ENCODE measurements at places on chromosomes 3 and 15.

DNA sequence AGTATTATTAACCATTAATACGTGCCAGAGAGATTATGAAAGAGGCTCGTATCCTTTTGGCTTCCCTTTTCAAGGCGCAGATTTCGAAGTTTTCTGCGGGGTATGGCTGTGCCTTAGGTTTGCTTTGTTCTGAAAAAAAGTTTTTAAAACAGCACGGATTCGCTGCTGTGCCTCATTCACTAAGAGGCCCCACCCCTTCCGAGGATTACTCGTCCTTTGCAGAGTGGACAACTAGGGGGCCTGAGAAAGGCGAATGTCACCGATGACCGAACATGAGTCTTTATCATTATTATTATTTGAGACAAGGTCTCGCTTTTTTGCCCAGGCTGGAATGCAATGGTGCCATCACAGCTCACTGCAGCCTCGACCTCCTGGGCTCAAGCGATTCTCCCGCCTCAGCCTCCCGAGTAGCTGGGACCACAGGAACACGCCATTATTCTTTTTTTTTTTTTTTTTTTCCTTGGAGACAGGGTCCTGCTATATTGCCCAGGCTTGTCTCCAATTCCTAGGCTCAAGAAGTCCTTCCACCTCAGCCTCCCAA is 684 bp upstream of the RPS27L start:
- no peak for DNase-seq

DNA sequence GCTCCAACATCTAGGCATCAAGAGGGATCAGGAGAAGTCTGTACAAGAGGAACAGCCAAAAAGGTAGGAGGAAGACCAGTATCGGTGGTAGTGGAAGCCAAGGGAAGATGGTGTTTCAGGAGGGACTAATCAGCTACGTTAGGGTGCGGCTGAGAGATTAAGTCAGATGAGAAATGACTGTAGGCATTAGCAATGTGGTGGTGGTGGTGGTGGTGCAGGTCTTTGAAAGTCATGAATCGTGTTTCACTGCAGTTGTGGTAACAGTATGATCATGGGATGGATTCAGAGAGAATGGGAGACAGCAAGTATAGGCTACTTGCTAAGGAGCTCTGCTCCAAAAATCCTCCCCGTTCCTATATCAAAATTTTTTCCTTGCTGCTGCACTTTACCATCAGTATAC is 35.5 kb downstream of the ASTE1 start:
- DNase-seq = no peak

GRCh38 chr15:60110909-60111308 is 106.8 kb downstream of the FOXB1 start:
- no peak for DNase-seq

DNA sequence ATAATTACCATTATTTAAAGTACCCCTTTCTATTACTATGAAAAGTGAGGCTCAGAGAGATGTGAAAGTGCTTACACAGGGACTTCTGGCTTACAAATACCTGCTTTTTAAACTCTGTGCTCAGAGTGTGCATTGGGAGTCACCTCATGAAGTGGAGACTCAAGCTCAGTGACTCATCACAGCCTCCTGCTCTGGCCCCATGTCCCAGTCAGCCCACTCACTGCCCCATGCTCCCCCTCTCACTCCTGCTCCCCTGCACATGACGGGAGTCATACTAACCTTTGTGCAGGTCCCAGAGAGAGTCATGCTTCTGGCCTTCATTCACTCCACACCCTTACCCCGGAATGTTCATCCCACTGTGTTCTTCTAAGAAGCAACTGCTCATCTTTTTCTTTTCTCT is 20.2 kb downstream of the CCR1 start:
- no peak for DNase-seq

GRCh38 chr3:117281371-117281770 is 571.8 kb downstream of the TUSC7 start:
- DNase-seq = no peak

DNA sequence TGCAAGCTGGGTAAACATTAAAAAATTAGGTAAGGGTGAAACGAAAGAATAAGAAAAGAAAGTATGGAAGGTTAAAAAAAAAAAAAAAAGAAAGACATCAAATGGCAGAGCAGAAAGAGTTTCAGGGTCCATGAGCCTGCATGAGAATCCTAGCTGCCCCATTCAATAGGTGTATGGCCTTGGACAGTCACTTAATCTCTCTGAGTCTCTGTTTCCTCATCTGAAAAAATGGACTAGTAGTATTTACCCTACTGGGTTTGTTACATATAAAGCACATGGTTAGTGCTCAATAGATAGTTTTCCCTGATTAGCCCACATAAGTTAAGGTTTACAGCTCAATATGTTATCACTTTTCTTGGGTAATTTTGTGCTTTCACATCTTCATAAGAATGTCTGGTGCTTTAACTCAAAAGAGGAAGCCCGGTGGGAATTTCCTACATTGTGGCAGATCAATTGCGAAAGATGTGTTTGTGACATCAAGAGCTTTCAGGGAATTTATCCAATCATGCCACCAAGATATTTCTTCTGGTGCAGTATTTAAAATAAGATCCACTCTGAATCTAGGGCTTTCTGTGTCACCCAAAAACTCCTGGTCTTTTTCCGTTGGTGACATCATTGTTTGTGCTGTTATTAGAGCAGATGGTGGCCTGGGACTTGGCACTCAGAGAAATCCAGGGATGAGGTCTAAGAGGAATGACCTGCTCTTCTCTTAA is 57.2 kb upstream of the UBE2E1 start:
- DNase-seq = no peak

- no peak for DNase-seq
Measured at GRCh38 chr15:40695469-40695890, 506 bp downstream of the RAD51 start.

GRCh38 chr15:47399100-47399499 is 318.2 kb upstream of the SEMA6D start:
- no peak for DNase-seq

DNA sequence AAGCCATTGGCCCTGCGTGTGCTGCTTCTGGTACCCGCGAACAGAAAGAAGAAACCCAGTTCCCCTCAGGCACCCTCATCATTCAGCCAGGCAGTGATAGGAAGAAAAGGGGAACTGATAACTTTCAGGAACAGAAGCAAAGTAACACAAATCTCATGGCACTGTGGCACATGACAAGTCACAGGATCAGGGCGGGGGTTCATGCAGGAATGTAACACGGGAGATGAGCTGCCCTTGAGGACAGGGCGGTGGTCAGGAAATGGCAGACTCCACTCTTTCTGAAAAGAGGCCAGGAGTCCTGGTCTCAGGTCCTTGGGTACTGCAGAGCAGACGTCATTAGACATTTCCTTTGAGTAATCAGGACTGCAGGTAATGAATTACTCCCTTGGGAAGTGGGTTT is 95.5 kb downstream of the CCNL1 start:
- no peak for DNase-seq

GRCh38 chr3:115272036-115272824 is 125.1 kb upstream of the ZBTB20 start:
- no peak for DNase-seq

GRCh38 chr3:36433511-36433910 is 53.2 kb downstream of the STAC start:
- DNase-seq = no peak

GRCh38 chr3:161443921-161444693 is 52.5 kb upstream of the OTOL1 start:
- no peak for DNase-seq

- no peak for DNase-seq
Measured at GRCh38 chr15:85619992-85620689, 174.6 kb downstream of the KLHL25 start.

DNA sequence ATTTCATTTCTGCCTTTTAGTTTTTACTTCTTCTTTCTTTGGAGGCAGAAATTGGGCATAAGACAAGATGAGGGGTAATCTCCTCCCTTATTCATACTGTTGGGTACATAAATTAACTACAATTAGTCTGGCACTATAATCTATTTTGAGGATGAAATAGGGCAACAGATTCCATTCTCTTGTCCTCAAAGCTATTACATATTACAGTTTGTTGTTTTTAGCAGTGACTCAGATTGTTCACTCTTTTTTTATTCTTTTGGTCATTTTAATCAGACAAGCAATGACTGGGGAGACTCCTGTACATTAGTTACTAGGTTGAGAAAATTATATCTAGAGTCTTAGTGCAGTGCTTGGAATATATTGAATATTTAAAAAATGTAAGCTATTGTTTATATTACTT is 556.0 kb downstream of the OTOL1 start:
- no peak for DNase-seq

DNA sequence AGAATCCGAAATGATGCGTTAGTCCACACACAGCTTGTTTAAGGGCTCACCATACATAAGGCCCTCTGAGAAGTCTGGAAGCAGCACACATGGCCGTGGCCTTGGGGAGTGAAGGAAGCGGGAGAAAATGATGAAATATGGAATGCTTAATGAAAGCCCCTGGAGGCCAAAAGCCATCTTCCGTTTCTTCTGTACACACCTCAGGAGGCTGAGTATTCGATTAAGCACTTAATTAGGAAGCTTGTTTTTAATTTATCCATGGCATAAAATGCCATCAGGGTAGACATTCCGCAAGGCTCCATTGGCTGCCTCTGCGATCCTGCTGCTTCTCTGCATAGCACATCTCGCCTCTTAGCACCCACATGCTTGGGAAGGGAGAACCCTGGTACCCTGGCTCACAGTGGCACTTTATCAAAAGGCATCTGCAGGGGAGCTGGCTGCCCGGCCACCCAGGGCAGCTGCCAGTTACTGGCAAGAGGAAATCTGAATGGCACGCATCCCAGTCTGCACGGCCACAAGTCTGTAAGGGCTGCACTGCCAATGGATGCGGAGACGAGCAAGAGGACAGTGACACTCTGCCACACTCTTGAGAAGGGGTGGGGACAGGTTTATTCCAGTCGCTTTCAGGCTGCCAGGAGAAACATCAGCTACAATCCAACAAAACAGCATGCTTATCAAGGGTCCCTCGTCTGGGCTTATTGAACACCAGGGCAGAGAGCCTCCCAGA is 356.2 kb downstream of the OCA2 start:
- no peak for DNase-seq
